Stimulated activated CD8-positive, alpha-beta memory T cell treated with anti-CD3 and anti-CD28 coated beads, Interleukin-4, amount 100 ng/mL, for 1 hour (primary cell): ENCODE measurements at places on chromosomes 5 and 9.

GRCh38 chr5:80054682-80055081 is 19.5 kb downstream of the THBS4 start:
- DNase-seq = no peak

- no peak for DNase-seq
These were observed 120.6 kb upstream of the ASTN2 start for GRCh38 chr9:117535434-117535833.

- no peak for DNase-seq
These were observed 276.3 kb downstream of the COX7C start for GRCh38 chr5:86894056-86894455.

- no peak for DNase-seq
These were observed 284.2 kb downstream of the NR3C1 start for GRCh38 chr5:143119291-143119769.

GRCh38 chr9:122991370-122991830 is 42.1 kb upstream of the GPR21 start:
- DNase-seq = no peak

DNA sequence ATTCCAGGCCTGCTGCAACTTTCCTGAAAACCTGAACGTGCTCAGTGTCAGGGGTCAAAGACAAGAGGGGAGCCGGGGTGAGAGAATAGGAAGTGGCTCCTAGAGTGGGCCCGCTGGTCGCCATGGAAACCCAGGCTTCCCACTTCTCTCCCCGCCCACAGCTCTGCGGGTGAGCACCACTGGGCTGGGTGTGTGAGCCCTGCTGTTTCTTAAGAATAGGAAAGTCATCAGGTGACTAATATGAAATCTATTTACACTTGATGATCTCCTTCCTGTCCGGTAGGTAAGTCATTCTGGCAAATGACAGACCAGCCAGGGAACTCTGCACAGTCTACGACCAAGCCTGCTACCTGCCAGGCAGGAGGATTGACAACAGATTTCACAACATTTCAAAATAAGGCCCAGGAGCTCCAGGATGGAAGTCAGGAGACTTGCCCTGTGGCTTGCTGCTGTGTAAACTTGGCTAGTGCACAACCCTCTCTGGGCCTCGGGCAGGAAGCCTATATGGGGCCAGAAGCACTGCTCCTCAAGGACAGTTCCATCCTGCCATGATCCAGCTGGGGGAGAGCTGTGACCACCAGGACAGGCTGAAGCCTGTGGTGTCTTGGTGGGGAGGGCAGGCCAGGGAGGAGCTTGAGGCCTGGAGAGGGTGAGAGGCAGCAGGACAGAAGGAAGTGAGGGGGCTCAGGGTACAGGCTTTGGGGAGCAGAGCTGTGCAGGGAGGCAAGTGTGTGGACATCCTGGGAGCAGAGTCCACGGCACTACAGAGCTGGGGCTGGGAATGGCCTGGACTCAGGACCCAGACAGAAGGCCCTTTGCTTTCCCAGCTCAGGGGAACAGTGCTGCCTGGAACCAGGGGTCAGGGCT is 60.6 kb downstream of the SHB start:
- no peak for DNase-seq

DNA sequence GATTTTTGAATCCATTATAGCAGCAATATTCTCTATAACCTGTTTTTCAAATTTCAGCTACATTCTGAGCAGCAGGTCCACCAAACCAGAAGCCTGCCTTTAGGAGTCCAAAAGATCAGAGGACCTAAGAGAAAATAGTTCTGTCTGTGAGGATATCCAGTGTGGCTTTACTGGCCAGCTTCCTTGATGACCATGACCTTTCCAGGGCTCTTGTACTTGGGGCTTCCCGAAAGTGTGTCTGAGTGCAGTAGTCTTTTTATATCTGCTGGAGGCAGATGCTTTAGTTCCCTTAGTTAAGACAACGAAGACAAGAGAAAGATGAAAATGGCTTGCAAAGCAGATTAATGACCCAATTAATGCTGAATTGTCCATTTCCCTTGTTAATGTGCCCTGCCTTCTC is 72.4 kb downstream of the SGCD start:
- DNase-seq = no peak

- DNase-seq = no peak
These were observed 19.9 kb downstream of the SEMA6A start for GRCh38 chr5:116554764-116555163.

DNA sequence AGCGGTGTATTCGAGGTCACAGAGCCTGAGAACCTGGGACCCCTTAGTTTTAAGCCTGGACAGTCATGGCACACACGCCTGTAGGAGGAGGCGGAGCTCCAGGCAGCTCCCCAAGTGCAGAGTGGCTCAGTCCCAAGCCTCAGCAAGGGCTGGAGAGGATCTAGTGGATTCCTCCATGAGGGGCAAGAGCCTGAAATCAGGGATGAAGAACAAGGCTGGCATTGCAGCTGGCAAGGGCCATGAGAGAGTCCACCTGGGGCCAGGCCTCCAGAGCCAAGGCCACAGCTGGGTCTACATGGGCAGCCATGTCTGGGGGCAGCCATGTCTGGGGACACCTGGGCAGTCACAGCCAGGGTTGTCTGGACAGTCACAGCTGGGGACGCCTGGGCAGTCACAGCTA is 21.9 kb downstream of the ADAMTSL2 start:
- DNase-seq = no peak

- DNase-seq = no peak
These were observed 252.9 kb upstream of the MPDZ start for GRCh38 chr9:13532407-13532806.

DNA sequence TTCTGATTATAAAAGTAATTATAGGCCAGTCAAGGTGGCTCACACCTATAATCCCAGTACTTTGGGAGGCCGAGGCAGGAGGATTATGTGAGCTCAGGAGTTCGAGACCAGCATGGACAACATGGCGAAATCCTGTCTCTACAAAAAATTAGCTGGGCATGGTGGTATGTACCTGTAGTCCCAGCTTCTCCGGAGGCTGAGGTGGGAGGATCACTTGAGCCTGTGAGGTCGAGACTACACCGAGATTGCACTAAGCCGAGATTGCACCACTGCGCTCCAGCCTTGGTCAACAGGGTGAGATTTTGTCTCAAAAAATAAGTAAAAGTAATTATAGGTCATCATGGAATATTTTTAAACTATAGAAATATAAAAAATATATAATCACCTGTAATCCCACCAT is 18.1 kb downstream of the IRF1 start:
- DNase-seq = no peak

DNA sequence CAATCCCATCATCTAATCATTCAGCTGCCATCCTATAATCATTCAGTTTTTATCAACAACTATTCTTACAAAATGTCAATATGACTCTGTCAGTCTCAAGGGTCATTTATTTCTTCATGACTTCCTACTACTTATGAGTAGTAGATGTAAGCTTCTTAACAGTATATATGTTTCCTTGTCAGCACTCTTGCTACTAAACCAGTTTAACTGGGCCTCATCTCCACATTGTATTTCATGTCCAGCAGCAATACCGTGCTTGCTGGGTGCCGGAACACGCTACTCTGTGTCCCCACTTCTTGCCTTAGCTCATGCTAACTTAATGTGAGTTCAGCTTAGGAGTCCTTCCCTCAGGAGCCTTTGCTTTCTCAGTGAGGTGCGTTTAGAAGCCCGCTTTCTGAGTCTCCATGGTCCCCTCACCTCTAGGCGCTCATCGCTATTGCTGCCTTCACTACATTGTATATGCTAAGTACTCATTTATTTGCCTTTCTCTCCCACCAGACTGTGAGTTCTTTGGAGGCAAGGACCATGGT is 32.9 kb downstream of the ELL2 start:
- DNase-seq = no peak

DNA sequence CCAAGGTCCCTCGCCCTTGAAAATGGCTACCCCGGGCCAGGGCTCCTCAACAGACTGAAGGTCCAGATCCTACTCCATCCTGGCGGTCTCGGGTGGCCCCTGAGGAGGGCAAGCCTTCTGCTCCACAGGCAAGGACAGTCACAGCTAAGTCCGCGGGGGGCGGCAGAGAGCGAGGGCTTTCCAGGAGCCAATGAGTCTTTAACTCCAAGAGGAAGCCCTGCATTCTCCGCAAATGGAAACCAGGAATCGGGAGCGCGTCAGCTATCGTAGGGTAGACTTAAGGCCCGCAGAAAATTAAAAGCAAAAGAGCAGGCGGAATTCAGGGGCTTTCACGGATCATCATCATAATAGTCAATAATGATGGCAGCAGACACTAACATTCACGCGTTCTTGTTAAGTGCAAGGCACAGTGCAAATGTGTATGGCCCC is 87.8 kb upstream of the TNFAIP8 start:
- peak; percentile 40 for DNase-seq

DNA sequence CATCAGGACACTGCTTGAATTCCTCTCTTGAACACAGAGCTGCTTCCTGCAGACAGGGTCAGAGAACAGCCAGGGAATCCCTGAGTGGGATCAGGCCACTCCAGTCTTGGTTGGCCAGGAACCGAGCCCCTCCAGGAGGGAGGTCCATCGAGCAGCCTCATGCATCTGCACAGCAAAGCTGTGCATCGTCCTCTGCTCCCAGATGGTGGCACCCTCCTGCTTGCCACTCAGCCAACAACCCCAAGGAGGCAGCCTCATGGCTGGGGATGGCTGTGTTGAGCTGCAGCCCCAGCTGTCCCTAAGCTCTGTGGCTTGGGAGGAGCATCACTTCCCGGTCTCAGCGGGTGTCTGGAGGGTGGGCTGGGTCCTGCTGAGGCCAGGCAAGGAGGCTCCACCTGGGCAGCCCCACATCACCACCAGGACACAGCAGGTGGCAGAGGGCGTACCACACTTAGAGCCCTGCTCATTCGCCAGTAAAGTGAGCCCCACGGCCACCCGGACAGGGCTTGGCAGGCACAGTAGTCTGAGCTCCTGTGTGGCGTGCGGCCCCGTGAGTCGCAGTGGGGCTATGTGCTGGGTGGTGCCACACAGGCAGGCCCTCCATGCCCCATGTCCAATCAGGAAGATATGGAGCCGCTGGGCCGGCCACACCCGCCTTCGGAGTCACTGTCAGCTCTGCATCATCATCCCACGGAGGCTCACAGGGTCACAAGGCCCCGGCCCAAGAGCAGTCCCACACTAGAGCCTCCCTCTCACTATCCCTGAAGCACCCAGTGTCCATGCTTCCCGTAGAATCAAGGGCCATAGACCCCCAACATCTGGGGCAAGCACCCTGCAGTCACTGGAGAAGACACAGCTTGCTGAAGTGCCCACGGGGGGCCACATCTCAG is 11.9 kb downstream of the LPCAT1 start:
- DNase-seq = no peak

DNA sequence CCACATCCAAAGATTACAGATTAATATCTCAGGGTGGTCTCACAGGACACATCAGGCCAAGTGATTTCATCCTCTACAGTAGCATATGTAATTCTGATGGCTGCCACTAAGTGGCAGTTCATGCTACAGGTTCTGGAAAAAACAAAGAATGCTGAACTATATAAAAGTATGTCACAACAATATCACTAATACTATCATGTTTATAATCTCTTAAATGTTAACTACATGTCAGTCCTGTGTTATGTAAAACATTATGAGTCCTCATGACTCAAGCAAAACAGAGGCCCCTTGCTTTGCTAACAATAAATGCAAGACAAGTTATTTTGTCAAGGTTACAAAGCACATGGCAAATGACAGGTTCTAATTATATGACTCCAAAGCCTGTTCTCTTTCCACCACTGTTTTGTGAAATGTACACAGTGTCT is 233.2 kb downstream of the FBXL17 start:
- no peak for DNase-seq

- DNase-seq = no peak
These were observed 1.2 kb downstream of the FGF18 start for GRCh38 chr5:171420431-171421241.

DNA sequence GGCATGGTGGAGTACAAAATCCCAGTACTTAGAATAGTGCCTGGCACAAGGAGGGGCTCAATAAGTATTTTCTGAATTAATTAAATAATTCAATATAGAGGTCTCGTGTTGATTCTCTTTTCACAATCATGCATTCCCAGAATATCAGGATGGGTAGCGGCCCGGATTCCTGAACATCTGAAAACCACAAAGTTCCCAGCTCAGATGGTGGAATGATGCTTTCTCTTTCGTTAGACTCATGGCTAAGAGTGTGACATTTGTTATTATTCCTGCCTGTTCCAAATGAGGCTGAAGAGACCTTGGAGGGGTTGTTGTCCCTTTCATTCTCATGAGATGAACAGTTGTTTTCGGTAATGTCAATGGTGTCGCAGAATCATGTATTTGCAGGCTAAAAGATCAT is 95.4 kb upstream of the LIFR start:
- no peak for DNase-seq
